Stimulated activated CD8-positive, alpha-beta memory T cell treated with anti-CD3 and anti-CD28 coated beads, Interleukin-2, amount 100 ng/mL, for 1 hour (primary cell): ENCODE measurements at places on chromosomes 11 and 22.

DNA sequence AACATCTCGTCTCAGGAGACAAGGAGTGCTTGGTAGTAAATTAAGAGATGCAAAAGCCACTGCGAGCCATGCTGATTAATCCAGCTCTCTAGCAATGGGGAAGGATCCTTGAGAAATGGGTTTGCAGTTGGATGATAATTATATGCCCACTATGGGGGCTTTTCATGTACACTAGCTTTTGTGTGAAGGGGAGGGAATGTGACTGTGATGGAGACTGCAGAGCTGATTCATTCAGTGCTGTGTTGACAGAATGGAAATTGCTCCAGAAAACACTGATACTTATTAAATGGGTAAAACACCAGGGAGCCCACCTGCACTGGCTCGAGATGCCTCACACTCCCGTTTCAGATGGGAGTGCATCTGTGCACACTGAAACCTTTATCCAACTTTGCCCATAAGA lies 37.0 kb upstream of the KIRREL3 start:
- DNase-seq: no peak

DNA sequence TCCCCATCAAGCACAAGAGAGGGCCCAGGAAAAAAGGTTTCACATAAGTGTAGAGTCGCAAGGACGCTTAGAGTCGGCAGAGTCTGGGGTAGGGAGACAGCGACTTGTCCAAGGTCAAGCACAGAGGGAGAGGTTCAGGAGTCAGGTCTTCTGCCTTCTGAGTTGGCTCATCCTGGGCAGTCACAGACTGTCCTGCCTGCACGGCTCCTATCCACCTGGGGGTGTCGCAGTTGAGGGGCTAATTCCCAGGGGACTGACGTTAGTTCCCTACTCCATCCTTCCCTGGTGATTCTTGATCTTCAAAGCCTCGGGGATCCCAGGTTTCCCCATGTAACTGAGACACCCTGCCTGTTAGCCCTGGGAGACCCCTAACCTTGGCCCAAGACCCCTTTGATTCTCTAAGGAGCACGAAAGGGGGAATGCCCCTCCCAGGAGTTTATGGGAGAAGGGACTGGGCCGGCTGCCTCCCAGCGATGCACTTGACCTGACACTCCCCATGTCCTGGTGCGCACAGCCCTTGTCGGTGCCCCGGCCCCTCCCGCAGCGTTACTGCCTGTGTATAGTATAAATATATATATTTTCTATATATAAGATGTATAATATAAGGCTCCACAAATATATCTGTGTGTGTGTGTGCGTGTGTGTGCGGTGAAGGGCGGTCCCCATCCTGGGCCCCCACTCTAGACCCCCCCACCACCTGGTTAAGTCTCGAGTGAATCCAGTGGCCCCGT lies 14.7 kb upstream of the TAB1 start:
- DNase-seq: no peak

DNA sequence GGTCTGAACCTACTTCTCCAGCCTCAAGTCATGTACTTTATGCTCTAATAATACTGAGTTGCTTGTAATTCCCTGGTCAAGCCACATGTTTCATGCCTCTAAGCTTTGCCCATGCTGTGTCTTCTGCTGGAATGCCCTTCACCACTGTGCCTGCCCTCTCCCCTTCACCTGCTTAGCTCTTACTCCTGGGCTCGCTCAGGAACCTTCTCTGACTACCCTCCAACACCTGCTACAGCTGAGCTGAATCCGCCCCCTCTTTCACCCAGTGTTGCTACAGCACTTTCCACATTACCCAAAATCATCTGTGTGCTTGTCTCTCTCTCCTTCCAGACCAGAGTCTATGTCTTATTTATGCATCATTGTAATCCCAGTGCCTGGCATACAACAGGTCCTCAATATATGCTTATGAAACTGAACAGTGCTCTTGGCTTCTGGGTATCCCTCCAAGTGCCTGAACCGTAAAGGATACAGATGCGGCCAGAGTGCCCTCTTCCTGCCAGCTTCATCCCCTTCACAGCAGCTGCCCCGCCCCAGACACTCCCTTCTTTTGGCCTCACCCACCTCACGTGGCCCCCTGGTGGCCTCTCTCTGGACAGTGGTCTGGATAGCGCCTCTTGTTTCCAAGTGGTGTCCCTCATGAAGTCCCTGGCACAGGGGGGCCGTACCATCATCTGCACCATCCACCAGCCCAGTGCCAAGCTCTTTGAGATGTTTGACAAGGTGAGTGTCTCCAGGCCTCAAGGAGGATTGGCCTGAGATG lies 7.1 kb downstream of the ABCG4 start:
- DNase-seq: no peak

DNA sequence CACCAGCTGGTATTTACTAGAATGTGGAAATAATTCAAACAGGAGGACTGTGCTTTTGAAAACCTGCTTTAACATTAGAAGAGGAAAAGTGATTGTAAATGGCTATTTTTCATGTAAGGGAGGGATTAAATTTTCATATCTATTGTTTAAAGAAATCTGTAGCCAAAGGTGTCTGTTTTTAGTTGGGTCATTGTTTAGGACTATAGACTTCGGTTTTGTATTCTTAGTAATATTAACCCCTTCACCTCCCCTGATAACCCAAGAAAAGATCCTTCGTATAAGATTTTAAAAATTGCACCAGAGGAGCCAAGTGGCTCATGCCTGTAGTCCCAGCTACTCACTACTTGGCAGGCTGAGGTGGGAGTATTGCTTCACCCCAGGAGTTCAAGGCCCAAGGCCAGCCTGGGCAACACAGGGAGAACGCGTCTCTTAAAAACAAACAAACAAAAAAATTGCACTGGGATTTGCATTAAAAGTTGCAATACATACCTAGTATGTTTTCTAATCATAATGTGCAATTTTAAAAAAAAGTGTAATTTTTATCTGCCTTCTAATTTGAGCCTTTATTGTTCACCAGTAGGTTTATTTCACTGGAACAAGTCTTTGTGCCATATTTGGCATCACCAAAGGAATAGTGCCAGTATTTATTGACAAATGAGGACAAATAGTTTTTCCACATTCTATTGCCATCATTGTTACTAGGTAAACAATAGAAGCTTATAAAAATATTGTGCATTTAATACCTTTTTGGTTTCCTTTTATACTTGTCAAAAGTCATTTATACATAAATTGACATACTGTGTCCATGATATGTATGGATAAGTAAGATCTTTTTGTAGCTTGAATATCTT lies 34.3 kb downstream of the MTMR3 start:
- DNase-seq: no peak

GRCh38 chr11:95720195-95720594 lies 69.4 kb downstream of the FAM76B start:
- DNase-seq: no peak

GRCh38 chr11:43467958-43468357 lies 109.2 kb downstream of the TTC17 start:
- no peak for DNase-seq

DNA sequence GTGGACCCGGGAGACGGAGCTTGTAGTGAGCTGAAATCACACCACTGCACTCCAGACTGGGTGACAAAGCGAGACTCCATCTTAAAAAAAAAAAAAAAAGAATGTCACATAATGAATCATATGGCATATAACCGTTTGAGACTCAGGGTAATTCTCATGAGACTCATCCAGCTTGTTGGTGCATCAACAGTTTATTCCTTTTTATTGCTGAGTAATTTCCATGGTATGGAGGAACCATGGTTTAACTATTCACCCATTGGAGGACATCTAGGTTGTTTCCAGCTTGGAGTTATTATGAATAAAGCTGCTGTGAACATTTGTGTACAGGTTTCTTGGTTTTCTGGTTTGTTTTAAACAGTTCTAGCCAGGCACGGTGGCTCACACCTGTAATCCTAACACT lies 25.3 kb downstream of the PPARA start:
- DNase-seq: no peak

DNA sequence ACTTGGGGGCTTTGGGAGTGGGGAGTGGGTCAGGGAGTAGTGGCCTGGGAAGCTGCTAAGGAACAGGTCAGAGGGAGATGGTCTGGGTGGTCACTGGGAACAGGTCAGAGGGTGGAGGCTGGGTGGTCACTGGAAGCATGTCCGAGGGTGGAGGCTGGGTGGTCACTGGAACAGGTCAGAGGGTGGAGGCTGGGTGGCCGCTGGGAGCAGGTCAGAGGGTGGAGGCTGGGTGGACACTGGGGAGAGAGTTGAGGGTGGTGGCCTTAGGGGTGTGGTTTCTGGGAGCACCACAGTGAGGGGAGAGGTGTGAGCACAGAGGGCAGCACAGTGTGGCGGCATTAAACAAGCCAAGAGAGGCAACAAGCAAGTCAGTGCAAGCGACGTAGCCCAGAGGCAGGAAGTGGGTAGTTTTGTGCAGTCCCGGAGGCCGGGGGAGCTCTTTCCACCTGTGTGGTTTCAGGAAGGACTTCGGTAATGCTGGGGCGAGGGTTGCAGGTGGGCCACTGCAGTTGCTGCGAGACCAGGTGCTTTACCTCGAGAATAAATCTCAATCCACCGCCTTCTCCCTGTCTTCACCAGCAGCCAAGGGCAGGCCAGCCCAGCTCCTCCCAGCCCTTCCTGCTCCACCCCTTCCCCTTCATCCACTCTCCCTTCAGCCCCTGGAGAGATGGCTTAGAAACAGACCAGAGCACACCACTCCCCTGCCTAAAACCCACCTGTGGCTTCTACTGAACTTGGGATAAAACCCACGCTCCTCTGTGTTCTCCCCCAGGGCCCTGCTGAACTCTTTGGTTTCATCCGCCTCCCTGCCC lies 3.2 kb upstream of the CACNA1I start:
- no peak for DNase-seq

DNA sequence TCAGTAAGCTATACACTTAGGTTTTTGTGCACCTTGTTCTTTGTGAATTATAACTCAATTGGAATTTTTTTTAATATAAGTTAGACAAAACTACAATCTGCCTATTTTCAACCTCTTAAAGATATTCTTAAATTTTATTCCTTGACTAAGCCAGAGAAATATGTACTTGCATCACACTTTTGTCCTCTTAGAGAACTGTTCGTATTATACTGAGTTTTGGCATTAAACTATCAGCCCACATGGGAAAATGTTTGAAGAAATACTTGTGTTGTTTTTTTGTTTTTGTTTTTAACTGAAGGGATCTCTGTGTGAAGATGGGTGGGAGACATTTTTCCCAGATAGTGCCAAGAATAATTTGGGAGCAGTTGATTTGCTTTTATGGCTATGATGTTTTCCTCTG lies 25.3 kb downstream of the CEP295 start:
- DNase-seq: no peak

DNA sequence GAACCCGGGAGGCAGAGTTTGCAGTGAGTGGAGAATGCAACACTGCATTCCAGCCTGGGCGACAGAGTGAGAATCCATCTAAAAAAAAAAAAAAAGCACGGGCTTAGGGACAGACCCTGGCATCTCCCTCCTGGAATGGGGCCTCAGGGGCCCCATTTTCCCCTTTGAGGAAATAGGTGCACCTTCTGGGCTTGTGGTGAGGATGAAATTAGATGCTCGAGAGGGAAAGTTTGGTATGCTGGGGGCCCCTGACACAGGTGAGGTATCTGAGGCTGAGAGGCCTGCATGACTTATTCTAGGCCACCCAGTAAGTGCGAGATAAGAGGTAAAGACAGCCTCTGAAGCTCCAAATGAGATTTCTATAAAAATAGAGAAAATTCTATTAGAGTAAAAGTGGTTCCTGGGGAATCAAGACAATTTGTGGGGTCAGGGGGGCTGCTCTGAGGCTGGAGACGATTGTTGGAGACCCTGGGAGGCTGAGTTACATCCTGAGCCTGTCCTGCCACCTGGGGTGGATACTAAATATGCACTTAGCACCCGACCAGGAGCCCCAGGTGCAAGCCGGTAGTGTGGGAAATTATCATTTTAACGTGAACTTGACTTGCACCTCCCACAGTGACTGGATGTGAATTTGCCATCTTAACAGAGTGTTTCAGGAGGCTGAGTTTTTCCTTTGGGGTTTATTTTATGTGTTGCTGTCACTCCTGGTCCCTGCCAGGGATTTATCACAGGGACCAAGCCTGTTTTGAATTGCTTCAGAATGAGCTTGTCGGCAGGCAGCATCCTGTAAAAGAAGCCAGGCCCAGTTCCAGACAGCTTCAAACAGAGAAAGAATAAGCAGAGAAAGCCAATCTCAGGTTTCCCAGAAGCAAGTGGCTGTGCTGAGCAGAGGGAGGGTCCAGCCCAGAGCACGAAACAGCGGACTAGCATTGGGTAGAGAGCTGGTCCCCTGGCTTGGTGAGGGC lies 48.4 kb upstream of the TSKU start:
- no peak for DNase-seq

GRCh38 chr11:692824-693414 lies 2.1 kb downstream of the DEAF1 start:
- no peak for DNase-seq

DNA sequence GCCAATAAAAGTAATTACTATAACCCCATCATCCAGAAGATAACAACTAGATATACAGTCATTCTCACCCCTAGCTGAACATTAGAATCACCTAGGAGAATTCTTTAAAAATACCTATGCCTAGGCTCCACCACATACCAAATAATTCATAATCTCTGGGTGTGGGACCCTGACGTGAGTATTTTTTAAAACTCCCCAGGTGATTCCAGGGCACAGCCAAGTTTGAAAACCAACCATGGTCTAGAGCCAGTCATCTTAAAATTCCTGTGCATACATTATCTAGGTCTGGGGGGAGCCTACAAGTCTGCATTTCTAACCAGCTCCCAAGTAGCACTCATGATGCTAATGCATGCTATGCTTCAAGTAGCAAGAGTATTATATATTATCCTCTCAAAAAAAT lies 281.0 kb upstream of the MTNR1B start:
- DNase-seq: no peak

GRCh38 chr22:48780597-48781277 lies 1046.9 kb downstream of the BRD1 start:
- no peak for DNase-seq

GRCh38 chr11:118838905-118839553 lies 44.7 kb upstream of the CXCR5 start:
- no peak for DNase-seq

GRCh38 chr22:17403906-17404305 lies 34.6 kb downstream of the CECR2 start:
- no peak for DNase-seq

DNA sequence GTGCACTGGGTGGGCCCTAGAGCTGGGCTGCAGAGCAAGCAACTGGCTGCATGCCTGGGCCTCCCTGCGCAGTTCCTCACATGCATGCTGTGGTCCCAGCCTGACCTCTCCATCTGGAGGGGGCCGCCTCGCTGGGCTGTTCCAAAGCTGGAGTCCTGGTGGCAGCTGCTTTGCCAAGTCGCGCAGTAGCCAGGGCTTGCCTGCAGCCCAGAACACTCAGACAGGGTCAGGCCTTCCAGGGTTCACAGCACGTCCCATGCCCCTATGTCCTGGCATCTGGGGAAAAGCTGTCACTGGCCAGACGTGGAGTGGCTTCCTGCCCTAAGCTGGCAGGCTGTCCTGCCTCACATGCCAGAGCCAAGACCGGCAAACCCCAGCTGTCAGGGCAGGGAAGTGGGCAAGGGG lies 16.5 kb upstream of the CDC42EP2 start:
- no peak for DNase-seq

DNA sequence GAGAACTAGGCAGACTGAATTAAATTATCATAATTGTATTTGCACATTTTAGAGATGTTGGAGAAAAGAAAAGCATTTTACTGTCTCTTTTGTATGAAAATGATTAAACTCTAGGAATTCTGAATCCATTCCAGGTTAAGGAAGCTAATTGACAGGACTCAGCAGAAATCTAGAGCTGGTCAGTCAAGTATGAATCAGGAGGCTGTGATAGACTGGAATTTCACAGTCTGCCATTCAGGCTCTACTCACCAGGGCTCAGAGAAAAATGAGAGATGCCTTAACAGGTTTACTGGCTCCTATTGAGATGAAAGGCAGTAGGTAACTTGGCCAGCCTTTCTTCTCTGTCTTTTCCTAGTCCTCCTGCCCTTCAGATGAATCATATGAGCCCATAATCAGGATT lies 693.9 kb upstream of the CHORDC1 start:
- no peak for DNase-seq

GRCh38 chr11:12531020-12531419 lies 143.2 kb upstream of the TEAD1 start:
- no peak for DNase-seq
